ENCODE measurements at places on chromosomes 3 and 15.

GRCh38 chr15:72249142-72249810 is 18.3 kb upstream of the PKM start:
- DNase-seq, result no peak

DNA sequence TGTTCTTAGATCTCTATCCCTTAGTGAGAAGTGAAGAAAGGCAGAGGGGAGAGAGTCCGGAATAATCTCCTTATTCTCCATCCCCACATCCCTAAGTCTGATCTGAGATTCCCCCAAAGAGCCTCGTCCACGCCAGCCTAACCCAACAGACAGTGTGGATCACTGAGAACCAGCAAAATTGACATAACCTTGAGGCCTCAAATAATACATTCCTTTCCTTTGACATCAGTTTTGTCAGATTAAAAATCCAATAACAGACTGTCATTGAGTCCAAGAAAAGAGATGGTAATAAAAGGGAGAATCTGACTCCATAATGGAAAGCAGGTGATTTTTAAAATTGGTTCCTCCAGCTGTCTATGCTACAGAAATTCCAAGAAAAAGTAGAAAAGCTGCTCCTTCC is 7.7 kb upstream of the SIAH2 start:
- DNase-seq, result no peak

- no peak for DNase-seq
Observed at GRCh38 chr3:190528706-190529105, 14.8 kb downstream of the IL1RAP start.

DNA sequence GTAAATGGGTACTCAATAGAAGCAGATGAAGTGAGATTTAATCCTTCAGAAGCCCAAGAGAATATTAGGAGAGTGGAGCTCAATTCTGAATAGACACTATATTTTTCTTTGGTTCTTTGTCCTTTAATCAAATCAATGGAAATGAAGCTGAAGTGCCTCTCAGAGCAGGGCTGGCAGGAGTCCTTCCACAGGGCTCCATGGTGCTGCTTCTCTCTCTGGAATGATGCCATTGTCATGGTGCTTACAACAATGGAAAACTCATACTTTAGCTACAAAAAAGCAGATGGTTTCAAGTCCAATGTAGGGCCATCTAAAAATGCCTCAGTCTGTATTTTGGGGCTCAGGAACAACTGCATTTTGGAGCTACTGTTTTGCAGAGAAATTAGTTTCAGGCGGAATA is 125.1 kb downstream of the SNRK start:
- no peak for DNase-seq

- DNase-seq, result no peak
Observed at GRCh38 chr3:186032321-186032720, 76.6 kb downstream of the ETV5 start.

GRCh38 chr3:119582178-119582577 is 2.9 kb downstream of the ADPRH start:
- peak; percentile 46 for DNase-seq

GRCh38 chr15:66077320-66077663 is 176.3 kb downstream of the MEGF11 start:
- DNase-seq, result no peak

DNA sequence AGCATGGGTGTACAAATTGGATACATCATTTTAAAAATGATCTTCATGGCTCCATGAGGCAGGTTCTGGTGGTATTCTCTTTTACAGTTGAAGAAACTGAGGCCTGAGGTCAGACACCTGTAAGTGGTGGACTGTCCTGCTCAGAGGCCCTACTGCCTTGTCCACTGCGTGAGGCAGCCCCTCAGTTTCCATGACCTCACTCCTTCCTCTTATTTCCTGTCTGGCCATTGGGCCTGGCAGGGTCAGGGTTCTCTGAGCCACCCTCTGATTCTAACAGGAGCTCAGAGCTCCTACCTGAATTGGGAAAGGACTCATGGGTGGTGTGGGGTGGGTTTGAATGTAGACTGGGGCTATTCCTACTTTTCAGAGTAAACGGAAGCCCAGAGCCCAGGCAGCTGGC is 17.5 kb downstream of the PLEKHO2 start:
- DNase-seq, result no peak

DNA sequence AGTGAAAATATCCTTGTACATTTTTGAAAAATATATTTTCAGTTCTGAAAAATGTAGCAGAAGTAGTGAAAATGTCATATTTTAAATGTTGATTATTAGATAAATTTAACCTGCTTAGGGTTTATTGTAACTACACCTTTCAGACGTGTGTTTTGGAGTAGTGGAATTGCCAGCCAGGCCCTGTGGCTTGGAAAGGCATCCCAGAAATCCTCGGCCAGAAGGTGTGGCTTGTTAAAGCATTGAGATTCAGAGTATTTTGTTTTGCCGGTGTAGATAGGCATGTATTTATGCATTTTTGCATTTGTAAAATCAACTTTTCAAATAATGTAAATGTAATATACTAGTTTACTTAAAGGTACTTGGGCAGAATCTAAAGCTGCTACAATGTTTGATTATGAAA is 7.0 kb downstream of the EBLN2 start:
- DNase-seq, result no peak

DNA sequence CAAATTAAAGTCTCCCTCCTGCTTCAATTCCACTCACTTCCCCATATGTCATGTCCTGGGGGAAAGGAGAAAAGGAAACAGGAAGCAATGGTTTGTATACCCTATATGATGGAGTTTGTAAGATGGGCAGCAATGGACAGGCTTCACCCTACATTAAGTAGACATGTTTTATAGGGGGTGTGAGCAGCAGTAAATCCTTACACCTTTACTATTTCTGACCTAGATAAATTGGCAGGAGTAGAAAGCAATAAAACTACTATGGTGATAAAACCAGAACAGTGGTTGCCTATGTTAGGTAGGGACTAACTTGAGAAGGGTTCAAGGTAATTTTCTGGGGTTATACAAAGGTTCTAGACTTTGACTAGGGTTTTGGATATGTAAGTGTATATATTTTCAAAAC is 301.7 kb downstream of the GBE1 start:
- DNase-seq, result no peak

- DNase-seq, result no peak
Observed at GRCh38 chr3:183460081-183461055, 31.9 kb upstream of the MCF2L2 start.

GRCh38 chr3:99509224-99509623 is 129.2 kb upstream of the COL8A1 start:
- no peak for DNase-seq

GRCh38 chr15:55290528-55291057 is 980 bp upstream of the RAB27A start:
- DNase-seq, result peak; percentile 91

DNA sequence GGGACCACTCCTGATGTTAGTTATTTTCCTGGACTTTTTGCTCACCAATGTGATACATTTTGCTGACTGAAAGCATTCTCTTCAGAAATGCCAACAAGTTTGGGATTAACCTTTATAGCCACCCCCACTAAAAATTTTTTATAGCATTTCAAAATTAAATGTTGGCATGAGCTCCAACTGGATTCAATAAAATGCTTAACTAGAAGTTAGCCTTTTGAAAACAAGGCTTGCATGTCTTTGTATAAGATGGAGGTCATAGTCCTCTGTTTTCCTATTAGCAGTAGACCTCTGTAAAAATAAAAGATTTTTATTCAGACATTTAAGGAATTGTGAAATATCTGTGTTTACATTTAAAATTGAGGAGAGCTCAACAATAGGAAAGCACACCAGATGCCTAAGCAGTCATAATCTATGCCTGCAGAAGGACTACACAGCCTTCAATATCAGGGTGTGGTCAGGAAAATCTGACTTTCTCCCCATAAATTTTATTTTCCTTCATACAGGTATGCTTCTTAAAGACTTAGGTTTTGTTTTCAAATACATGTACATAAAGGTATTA is 87.2 kb downstream of the DNAJC13 start:
- no peak for DNase-seq

GRCh38 chr3:194165271-194166018 is 29.5 kb downstream of the HES1 start:
- no peak for DNase-seq

DNA sequence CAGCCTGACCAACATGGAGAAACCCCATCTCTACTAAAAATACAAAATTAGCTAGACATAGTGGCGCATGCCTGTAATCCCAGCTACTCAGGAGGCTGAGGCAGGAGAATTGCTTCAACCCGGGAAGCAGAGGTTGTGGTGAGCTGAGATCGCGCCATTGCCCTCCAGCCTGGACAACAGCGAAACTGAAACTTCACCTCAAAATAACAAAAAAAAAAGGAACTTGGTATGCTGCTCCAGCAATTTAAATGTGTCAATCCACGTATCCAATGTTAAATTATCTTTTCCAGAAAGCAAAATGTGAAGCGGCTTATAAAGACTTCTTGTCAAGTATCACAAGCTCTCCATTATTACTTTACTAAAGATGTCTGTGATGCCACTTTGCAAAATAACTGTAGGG is 9.9 kb upstream of the ARIH1 start:
- no peak for DNase-seq

DNA sequence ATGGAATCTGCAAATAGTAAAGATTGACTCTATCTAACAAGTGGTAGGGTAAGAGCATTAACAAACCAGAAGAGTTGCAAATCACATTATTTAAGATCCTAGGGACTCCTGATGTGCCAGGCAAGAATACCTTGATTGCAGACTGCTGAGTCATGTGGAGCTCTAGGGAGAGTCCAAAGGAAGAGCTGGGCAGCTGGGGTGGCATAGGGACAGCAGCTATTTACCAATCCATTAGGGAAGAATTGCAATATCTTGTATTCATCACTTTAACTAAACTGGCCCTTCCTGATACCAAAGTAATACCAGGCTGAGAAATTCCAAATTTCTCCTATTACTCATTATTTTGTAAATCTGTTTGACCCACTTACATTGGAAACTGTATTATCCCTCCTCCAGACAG is 52.2 kb upstream of the ACP3 start:
- no peak for DNase-seq

- DNase-seq, result no peak
Observed at GRCh38 chr3:46512191-46512749, 14.5 kb downstream of the RTP3 start.

DNA sequence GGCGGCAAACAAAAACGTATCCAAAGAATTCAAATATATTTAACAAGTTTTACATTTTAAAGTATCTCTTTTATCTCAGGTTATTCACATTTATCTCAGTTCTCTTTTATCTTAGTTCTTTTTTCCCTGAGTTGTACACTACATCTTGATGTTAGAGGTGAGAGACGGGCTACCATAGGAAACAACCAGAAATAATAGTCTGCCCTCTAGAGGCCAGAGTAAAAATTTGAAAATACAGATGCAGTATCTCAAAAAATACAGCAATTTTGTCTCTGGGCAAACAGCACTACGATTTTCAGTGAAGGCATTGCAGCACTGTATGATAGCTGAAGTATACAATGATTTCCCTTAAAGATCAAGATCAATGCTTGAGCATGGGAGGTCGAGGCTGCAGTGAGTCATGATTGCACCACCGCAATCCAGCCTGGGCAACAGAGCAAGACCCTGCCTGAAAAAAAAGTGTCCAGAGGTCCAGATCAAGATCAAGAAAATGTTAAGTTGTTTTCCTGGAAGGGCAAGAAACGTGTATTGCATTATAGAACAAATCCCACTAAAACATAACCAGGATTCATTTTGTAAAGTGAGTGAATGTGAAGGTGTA is 82.6 kb upstream of the ATP11B start:
- DNase-seq, result no peak

DNA sequence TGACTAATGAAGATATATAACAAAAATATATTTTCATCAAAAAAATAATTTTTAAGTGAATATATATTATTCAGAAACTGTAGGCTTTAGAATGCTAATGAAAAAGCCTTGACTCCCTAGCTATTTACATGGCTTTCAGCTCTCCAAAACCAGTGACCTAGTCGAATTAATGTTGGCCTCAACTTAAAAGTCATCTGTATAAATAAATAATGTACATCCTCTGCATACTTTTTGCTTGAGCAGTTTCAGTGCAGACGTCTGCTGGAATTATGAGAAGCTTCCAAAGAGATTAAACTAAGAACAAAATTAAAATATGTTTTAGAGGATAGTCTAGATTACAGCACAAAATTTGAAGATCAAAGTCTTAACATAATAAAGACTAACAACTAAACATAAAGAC is 520.4 kb upstream of the ALCAM start:
- no peak for DNase-seq

- peak; percentile 76 for DNase-seq
Observed at GRCh38 chr15:91469632-91470567, 369.8 kb downstream of the SV2B start.

- DNase-seq, result no peak
Observed at GRCh38 chr3:197718891-197719290, 17.8 kb downstream of the RUBCN start.

DNA sequence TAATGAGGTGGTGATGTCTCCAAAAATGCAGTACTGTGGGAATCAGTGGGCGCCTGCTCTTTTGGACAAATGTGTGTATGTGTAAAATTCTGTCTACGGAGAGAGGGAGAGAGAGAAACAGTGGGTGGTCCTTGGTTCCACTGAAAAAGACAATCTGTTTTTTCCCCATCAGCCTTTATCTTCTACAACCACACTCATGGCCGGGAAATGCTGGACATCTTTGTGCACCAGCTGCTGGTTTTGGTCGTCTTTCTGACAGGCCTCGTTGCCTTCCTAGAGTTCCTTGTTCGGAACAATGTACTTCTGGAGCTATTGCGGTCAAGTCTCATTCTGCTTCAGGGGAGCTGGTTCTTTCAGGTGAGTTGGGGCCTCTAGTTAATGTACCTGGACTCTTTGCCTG is 51.2 kb upstream of the ADGRG7 start:
- DNase-seq, result no peak

DNA sequence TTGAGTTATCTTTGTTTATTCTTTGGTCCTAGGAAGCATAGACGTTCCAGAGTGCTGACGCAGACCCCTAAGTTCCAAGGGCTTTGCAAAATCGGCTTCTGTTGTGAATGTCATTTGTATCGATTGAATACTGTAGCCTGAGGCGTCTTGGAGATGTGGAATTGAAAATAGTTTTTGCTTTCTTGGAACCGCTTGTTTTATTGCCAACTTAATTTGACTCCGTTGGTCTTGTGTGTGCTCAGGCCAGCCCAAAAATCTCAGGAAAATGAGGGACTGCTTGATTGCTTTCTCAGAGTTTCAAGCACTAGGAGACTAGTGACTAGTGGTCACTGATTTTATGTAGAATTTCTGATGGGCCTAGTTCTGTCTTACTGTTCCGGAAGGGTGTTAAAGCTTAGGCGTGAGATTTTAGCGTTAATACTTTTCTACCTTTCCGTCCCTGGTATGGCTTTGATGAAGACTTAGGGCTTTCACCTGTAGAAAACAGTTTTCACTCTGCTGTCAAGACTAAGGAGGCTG is 263 bp upstream of the UTS2B start:
- no peak for DNase-seq

- DNase-seq, result no peak
Observed at GRCh38 chr15:30046430-30046829, 36.3 kb upstream of the GOLGA8J start.

- DNase-seq, result no peak
Observed at GRCh38 chr3:193190146-193190786, 50.8 kb upstream of the PLAAT1 start.

GRCh38 chr3:27723815-27724458 is 1.8 kb upstream of the EOMES start:
- peak; percentile 43 for DNase-seq

- DNase-seq, result no peak
Observed at GRCh38 chr3:55592572-55592971, 105.5 kb upstream of the WNT5A start.

- no peak for DNase-seq
Observed at GRCh38 chr3:134327594-134327975, 46.7 kb downstream of the AMOTL2 start.

GRCh38 chr15:72735111-72735510 is 48.4 kb downstream of the ADPGK start:
- no peak for DNase-seq

Measured in activated T-cell treated with anti-CD3 and anti-CD28 coated beads, Interleukin-2, amount 50 U/mL, for 48 hours (primary cell).